ENCODE measurements at places on chromosomes 6 and 20. TPM values are rescaled to one million over a fixed set of nuclear protein-coding genes. Genes with fewer than 3 reads are reported as not detected.
A peak's percentile ranks its signal among the peaks of the same experiment; 100 is the strongest.

DNA sequence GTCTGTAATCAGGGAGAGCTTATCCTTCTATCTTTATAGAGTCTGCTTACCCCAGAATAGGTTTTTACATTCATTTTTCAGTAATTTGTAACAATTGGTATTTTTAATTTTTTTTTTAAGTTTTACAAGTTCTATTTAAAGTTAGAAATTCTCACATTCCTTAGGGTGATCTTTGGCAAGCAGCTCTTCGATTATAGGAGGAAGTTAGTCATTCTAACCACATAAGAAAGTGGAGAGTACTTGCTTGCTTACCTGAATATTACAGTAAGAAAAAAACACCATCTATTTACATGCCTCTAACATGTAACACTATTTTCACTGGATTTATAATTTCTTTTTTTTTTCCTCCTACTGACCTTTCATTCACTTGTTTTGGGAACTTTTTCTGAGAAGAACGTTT is 6.7 kb downstream of the TSHZ2 start:
- peak; percentile 50 for DNase-seq

- DNase-seq: no peak
Measured at GRCh38 chr6:109769213-109769612, 78.1 kb downstream of the FIG4 start.

The VGLL2 gene
- not detected for total RNA-seq

The MAP3K5 gene
- 11.1 TPM for total RNA-seq

DNA sequence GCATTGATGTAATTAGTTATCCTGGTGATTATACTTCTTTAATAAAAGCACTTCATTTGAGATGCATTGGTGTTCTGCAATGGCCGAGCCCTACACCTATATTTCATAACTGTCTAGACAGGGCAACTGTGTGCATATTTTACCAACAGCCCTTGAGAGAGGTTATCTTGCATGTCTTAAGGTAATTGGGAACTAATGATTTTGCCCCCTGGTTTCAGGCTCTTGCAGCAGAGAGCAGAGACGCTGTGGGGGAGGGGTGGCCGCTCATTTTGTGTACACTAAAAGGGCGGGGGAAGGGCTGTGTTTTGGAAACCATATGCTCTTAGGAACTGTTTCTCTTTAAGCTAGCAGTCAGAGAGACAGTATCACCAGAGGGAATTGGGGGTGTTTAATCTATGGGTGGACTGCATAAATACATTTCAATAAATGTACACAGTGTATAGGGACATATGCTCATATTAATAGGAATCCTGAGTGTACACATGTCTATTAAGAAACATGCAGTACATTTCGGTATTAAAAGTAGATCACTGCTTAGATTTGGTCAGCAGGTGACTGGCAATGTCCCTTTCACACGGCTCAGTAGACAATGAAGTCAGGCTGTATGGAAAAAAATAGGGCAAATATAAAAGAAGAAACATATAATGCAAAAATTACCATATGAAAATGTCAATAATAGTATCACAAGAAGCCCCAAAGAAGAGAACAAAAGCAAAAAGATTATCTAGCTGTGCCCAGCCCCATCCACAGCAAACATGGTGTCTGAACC is 402.9 kb upstream of the CITED2 start:
- no peak for DNase-seq
